ENCODE measurements at places on chromosomes 2 and 18.
A peak's percentile ranks its signal among the peaks of the same experiment; 100 is the strongest.

DNA sequence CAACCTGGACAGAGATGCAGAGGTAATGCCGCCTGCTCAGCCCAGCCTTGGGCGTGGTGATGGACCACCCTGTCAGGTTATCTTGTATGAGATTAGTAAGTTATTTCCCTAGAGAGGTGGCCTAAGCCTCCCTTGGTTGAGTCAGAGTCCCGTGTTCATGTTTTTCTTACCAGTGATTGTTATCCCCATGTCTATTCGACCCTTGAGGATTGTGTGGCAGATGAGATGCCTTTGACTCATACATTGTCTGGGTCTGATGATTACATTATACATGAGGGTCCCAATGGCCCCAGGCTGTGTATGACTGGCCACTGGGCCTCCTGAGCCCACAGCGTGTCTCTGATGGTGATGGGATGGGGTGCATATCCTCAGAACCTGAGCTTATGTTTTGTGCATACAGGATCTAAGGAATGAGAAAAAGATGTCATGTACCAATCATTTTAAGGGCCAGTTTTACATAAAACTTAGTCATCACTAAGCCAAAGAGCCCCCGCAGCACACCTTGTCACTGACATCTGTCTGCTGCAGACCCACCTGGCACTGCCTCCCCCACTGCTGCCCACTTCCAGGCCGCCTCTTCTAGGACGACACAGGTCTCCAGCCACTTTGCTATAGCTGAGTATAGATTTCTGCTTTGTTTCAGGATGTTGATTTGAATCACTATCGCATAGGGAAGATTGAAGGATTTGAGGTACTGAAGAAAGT lies 7.7 kb downstream of the PPP1R7 start:
- no peak for DNase-seq

DNA sequence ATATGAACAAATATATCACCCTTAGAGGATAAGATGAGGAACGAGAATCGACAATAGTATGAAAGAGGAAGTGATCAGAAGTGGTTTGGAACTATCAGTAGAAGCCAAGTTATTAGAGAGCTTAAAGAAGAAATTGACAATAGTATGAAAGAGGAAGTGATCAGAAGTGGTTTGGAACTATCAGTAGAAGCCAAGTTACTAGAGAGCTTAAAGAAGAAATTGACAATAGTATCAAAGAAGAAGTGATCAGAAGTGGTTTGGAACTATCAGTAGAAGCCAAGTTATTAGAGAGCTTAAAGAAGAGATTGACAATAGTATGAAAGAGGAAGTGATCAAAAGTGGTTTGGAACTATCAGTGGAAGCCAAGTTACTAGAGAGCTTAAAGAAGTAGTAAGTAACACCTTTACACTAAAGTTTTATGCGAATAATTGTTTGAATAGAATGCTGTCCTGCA lies 175.5 kb downstream of the ZNF407 start:
- no peak for DNase-seq

- no peak for DNase-seq
Observed at GRCh38 chr2:231161252-231161839, 36.5 kb upstream of the HTR2B start.

GRCh38 chr2:70047451-70047850 lies 39.8 kb upstream of the PCBP1 start:
- DNase-seq = no peak

- no peak for DNase-seq
Observed at GRCh38 chr2:24785671-24786321, 7.4 kb downstream of the PTRHD1 start.

DNA sequence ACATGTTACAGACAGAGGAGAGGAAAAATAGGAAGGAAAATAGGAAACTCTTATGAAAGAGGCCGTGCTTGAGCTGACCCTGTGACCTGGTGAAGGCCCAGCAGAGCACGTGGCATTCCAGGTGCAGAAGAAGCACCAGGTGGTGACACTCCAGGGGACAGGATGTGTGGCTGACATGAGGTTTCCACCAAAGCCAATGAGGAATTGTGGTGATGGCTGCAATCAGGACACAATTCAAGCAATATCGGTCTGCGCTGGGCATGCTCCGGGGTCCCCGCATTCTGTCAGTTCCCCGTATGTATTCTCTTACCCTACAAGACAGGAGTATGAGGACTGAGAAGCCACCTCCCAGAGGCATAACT lies 504.2 kb downstream of the EIPR1 start:
- no peak for DNase-seq

- no peak for DNase-seq
Observed at GRCh38 chr2:54940723-54941122, 109.5 kb downstream of the RTN4 start.

DNA sequence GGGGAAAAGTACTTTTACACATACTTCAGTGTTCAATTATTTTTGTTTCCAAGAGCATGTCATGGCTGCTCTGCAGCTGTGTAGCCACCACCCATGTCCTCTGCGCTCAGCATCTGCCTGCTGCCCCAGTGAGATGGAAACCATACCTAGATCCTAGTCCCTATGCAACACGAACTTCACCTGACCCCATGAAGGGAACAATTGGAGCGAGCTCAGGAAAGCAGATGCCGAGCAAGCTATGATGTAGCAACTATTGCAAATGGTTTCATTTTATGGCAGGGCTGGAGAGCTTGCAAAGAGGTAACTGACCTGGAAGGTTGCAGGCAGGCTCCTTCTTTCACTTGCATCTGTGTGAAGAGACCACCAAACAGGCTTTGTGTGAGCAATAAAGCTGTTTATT lies 1.3 kb upstream of the CCDC141 start:
- DNase-seq = no peak

- no peak for DNase-seq
Observed at GRCh38 chr2:20353241-20353992, 2.8 kb upstream of the PUM2 start.

DNA sequence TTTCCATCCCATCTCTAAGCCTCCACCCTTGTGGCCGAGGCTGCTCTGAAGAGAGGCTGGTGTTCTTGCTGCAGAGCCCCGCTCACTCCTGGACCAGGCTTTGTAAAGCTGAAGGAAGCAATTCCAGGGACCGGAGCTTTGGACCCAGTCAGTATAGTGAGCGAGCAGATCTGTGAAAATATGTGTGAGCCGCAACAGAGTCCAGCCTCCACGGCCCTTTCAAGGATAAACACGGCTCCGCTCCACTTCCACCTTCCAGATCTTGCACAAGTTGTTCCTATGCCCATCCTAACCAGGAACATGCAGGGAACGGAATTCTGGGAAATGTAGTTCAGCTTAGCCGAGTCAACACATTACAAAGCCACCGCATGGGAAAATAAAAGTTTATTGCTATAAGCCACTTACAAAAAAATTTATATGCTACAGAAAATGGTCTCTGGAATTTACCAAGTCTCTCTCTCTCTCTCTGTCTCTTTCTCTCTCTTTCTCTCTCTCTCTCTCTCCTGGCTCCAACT lies 151.7 kb upstream of the ZNF521 start:
- no peak for DNase-seq

DNA sequence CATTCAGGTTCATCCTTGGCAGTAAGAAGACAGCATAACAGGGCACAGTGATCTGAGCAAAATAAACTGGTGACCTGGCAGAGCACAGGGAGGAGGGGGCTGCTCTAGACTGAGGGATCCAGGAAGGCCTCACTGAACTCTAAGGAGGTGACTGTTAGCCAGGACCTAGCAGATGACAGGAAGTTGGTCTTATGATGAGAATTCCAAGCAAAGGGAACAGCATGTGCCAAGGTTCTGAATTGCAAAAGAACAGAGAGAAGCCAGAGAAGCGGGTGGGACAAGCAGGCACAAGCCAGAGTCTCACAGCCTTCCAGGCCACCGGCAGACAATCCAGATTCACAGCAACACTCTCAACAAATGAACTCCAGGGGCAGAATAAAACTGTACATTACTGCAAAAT lies 152.7 kb upstream of the PTPRM start:
- no peak for DNase-seq

DNA sequence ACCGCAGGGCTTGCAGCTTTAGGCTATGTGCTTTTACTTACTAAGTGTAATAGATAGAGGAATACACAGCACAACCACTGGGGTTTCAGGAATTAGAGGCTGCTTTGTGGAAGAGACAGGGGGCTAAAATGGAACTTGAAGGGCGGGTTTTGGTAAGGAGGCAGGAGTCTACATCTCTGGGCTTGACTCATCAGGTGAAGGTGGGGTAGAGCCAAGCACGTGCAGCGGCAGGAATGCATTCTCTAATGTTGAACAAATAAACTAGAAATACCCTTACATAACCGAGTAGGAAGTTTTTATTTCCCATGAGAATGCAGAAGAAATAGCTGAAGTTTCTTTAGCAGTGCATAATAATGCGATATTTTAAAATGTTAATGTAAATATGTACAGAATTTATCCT lies 673.8 kb upstream of the SALL3 start:
- DNase-seq = no peak

- no peak for DNase-seq
Observed at GRCh38 chr2:41836948-41837347, 210.9 kb upstream of the PKDCC start.

DNA sequence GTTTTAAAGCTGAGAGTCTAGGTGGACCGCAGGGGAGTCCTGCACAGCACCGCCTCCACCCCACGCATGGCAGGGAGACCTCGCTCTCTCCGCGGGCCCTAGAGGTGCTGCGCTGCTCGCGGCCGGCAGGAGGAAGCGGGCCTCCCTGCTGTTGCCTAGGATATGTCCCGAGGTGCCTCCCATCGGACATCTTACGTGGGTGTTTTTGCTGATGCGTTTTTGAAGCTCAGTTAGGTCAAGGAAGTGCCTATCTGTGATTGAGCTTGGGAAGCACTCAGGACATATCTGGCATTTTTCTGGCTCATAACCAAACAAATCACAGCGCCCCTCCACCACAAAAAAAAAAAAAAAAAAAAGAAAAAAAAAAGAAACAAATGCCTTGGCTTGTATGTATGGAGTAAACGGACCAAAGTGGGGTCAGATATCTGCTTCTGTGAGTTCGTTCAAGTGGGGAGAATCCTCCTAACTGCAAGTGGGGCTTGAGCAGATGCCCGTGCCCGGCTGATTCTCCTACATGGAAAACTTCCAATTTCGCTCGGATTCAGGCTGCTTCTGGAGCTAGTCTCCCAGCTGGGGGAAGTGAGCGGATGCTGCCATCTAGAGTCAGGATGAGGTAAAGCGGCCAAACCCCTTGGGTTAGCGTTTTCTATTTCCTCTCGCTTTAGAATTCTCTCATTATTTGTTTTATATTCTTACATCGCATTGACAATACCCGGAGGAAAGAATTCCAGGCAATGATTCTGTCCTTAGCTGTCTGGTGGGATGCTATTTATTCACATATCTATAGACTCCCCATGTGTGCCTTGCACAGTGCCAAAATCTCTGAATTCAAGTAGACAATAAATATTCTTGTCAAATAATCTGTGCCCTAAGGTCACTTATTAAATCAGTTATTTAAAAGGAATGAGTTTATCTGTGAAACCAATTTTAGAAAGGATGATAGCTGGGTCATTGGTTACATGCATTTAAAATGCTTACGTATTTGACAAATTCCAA lies 95.3 kb downstream of the CD8B2 start:
- peak; percentile 25 for DNase-seq

DNA sequence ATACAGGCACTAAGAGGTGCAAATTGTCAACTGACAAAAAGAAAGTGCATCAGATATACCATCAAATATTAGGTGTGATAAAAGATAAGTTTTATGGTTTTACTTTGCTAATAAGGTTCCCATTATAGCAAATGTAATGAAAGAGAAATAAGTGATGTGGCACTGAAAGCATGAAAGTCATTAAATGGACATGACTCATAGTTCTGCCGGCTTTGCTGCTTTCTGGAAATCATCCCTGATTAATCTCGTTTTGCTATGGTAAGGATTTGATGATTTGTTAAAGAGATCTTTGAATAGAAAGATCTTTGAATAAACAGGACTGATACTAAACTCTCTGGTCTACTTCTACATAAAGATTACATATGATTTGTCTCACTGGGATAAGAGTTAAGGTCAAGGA lies 72.7 kb downstream of the CLIP4 start:
- DNase-seq = no peak

DNA sequence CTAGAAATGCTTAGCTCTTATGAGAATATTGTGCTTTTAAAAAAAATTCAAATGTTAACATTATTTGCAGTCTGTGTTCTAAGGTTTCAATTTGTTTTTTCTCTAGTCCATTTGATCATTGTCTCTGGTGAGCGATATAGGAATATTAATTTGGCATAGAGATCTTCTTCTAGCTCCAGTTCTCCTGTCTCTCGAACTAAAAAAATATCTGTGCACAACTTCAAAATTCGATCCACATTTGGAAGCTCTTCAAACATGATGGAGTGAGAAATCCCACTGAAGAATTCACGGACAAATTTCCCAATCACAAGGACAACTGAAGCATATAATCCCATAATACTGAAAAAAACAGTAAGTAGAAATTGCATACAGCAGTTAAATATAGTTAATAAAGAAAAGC lies 145.6 kb downstream of the NAPG start:
- no peak for DNase-seq

GRCh38 chr2:95056044-95056443 lies 30.5 kb downstream of the MAL start:
- no peak for DNase-seq
